ENCODE measurements at places on chromosomes 3 and 15. TPM values are rescaled to one million over a fixed set of nuclear protein-coding genes. Genes with fewer than 3 reads are reported as not detected.

The EIF4E3 gene
- 2.7 TPM for total RNA-seq

The RARRES1 gene
- 88.2 TPM for total RNA-seq

The ADAMTSL3 gene
- total RNA-seq = 1.3 TPM

The FRMD5 gene
- 0.24 TPM for total RNA-seq

The CNTN3 gene
- total RNA-seq = 0.78 TPM

The ZNF197 gene
- 24.1 TPM for total RNA-seq

The TEX55 gene
- not detected for total RNA-seq

The EIF2A gene
- total RNA-seq = 186 TPM

Data from epithelial cell of alveolus of lung (primary cell).